T-helper 17 cell (primary cell): ENCODE measurements at places on chromosomes 13 and 19.

DNA sequence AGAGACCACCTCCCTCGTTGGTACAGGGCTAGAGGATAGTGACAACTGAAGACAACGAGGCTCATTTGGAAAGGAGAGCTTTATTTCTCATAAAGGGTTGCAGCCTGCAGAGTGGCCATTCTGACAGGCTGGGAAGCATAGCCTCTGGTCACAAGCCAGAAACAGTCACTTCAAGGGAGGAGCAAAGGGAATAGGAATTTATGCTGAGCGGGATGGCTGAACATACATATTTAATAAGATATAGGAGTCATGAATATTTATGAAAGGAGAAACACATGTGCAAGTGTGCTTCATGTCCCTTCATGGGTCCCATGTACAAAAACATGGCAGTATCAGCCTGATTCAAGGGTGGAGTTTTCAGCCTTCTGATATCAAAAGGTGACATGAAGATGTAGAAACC is 27.1 kb upstream of the URI1 start:
- no peak for DNase-seq

- no peak for DNase-seq
These were observed 81.1 kb downstream of the CHST8 start for GRCh38 chr19:33702606-33703437.

- DNase-seq = peak; percentile 22
These were observed at the start of gene RYR1 for GRCh38 chr19:38433268-38433733. TSS of gene RYR1 (plus strand) at chr19:38433691. CDS start at chr19:38433830, 139 bp downstream.

GRCh38 chr19:6414793-6415590 is 9.6 kb downstream of the KHSRP start:
- no peak for DNase-seq

GRCh38 chr19:44548736-44549135 is 19.3 kb upstream of the CEACAM20 start:
- DNase-seq = no peak

- DNase-seq = peak; percentile 23
These were observed at the start of gene PNMA8B for GRCh38 chr19:46495786-46496099. TSS of gene PNMA8B (minus strand) at chr19:46495867. CDS start at chr19:46495465, 402 bp downstream.

GRCh38 chr13:45178349-45179162 is 22.3 kb downstream of the KCTD4 start:
- DNase-seq = no peak

DNA sequence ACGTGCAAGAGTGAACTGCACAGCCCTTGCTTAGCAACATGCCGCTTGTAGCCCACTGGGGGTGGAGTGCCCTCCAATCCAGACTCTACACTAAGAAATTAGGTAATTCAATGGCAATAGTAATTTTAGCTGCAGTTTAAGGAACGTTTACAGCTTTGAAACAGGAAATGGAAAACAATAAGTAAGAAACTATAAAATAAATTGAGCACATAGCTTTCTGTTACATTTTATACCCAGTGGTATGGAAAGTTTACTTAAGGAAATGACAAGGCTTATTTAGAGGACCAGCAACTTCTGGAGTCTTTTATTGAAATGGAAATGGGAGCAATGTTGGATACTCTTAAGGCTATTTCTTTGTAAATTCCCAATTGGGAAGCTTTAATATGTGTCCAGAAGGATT is 373.2 kb downstream of the KCNRG start:
- DNase-seq = no peak

DNA sequence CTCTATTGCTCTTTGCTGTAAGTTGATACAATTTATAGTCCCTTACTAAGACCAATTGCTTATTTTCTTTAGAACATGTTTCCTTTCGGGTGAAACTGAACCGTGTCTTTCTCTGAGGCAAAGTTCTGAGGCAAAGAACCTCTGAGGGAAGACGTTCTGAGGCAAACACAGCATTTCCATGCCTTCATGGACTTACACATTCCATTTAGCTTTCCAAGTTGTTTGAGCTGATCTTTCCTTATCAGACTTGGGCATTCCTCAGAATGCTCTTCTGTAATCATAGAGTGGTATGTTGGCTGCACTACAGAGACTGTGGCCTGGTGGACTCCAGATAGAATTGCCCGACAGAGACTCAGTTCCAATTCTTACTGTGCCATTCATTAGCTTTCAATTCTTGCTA is 579.1 kb downstream of the KCTD12 start:
- no peak for DNase-seq

DNA sequence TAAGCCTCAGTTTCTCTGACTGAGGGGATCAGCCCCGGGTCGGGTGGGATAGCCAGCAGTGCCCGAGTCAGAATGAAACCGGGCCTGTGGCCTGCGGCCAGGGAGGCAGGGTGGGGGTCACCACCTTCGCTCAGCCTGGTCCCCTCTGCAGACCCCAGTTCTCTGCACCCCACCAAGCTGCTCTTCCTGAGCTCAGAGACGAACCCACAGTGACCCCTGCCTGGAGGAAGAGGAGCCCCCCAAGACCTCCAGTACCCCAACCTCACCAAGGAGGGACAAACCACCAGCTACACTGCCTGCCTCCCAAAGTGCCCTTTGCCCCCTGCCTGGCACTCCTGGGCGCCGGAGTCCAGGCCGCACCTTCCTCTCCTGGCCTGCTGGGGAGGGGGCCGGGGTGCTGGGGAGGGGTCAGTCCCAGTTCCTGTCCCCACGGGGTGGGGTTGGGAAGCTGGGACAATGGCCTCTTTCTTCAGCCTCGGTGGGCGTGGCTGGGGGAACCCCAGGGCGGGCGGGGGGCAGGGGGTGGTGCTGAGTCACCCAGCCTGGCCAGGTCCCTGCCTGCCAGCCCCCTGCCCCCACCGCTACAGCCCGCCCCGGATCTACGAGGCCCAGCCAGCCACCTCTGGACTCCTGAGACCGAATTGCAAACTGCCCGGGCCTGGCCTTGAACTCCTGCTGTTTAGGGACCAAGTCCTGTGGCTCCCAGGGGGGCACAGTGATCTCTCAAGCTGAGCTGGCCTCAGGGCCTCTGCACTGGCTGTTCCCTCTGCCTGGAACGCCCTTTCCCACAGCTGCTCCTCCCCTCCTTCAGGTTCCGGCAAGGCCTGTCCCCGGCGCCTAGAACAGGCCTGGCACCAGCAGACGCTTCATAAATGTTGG is 14.3 kb downstream of the ZBTB7A start:
- DNase-seq = no peak

DNA sequence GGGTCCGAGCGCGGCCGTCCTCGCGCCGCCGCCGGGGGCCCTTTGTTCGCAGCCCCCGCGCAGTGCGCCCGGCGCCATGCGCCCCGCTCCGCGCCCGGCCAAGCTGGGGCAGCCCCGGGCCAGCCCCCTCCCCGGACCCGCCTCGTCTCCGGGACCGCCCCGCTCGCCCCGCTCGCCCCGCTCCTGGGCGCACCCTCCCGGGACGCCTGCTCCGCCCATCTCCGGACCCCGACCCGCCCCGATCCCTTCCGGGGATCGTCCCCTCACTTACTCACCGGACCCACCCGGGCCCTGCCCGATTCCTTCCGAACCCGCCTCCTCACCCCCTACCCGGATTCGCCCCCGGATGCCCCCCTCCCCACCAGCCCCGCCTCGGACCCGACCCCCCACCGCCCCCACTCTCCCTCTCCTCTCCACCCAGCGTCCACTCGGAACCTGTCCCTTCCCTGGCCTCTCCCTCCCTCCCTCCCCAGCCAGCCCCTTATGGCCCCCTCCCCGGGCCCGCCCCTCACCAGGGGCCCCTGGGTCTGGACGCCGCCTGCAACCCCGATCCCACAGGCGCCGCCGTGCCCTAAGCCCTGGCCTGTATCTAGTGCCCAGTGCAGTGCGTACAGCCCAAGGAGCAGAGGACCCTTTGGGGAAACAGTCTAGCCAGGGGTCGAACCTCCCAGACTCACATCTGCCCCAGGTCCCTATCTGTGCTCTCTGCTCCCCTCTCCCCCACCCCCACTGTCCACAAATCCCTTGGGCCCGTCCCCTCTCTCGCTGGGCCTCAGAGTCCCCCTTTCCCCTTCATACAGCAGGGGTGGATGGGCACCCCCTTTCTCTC is at the start of gene CPAMD8:
Gene CPAMD8 (minus strand): TSS at position 105 of the 829 bp plus-strand sequence. CDS start 168 bp downstream, outside the sequence.
- DNase-seq = no peak

DNA sequence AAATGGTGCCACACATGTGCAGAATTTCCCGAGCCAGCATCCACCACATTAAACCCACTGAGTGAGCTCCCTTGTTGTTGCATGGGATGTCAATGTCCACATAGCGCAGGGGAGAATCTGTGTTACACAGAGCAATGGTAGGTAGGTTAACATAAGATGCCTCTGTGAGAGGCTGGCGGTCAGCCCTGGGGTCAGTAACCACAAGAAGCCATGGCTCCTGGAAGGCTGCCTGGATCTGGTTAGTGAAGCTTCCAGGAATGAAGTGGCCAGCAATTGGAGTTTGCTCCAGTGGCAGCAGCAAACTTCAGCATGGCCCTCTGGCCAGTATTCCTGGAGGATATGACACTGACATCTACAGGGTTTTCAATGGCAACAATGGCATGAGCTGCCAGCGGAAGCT is 37.0 kb upstream of the PCDH9 start:
- DNase-seq = no peak

DNA sequence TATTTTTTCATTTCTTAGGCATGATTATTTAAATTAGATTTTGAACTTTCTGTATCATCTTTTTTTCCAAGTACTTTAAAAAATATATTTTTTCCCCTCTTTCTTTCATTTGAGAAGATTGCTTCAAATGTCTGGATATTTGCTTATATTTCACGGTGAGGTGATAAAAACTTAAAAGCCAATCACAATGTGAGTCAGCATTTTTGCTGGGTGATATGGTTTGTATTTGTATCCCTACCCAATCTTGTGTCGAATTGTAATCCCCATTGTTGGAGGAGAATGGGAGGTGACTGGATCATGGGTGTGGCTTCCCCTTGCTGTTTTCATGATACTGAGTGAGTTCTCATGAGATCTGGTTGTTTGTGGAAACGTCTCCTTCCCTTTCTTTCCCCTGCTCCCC is 320.5 kb downstream of the OXGR1 start:
- no peak for DNase-seq

DNA sequence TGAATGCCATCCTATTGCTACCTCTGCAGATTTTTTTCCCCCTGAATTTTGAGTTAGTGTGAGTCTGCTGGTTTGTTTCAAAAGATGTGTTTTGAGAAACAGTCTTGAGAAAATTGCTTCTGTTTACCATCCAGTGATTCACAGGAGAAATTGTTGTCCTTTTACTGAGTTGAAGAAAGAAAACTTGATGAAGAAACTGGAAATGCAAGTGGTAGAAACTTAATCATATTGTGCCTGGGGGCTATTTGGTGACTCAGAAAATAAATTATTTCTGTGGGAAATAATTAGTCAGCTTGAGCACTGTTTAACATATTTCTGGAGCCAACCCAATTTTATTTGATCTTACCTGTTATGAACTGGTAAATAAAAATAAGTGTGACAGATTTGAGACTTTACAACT is 35.4 kb downstream of the PAN3 start:
- DNase-seq = no peak

- no peak for DNase-seq
These were observed 5.5 kb upstream of the PTBP1 start for GRCh38 chr19:791567-792305.

DNA sequence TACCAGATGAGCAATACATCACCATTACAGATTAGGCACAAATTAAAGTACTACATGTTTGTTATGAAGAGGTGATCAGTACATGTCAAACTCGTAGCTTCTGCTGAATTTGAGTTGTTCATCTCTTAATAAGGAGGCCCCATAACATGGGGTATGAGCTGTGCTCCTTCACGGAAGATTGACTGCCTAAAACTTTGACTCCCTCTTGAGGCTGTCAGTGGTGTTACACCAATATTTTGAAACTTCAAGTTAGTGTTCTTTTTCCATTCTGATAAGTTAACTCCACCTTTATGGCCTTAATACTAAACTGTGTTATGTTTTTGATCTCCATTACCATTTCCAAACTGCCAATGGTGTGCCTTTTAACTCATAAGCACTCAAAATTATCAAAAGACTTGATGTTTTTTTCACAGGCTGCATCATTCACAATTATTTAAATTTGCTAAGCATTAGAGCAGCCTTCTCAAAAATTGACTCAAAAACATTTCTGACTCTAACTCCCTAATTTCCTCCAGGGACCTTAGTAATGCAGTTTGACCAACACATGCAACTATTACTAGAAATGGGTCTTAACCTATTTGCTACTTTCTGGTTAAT is 1591.5 kb downstream of the PCDH9 start:
- no peak for DNase-seq

DNA sequence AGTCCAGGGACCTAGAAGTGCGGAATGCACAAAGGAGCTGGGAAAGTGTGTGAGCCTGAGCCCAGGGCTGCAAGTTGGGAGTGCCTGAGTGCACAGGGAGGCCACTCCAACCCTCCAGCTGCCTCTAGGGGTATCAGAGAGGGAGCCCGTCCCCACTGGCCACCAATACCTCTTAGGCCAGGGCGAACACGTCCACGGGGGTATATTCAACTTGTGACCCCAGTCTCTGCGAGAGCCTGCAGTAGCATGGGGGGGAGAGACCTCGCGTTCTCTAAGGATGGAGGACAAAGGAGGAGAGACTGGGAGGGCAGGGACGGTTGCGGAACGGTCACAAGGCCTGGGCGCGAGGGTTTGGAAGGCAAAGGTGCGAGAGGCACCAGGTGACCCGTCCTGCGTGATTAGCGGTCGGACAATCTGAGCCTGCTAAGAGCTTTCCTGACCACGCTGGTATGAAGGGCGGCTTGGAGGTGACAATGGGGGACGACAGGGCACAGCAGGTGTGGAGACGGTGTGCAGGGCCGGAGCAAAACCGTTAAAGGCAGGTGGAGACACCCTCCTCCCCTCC is 676 bp downstream of the CD320 start:
- no peak for DNase-seq

DNA sequence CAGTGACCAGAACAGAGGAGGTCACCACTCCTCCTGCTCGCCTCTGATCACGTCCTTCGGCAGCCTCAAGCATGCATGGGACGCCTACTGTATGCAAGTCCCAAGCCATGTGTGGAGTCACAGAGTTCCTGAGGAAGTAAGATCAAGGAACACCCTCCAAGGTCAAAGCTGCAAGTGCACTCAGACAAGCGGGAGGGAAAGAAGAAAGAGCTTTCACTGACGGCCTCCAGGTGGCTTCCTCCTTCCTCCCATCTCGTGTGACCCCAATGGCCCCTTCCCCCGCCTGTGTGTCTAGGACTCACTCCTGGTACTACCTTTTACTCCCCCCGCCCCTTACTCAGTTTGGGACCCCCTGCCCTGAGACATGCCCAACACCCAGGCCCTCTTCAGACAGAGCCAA is 6.1 kb downstream of the HAUS8 start:
- DNase-seq = no peak

DNA sequence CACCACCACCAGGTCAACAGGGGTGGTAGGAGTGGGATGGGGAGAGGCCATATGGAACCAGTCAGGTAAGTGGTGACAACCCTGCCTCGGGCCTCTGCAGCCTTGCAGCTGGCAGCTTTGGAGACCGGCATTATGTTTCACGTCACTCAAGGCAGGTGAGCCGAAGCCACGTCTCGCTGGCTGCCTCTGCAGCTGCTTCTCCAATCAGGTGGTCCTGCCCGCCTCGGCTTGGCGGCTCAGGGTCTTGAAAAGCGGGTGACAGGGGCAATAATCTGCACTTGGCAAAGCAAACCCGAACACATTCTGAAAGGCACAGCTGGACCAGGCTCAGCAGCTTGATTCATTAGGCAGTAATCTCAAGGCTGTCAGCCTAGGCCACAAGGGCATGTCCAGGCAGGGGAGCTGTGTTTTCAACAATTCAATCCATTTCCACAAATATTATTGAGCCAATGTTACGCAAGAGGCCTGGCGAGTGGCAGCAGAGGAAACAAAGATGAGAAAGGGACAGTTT is 77.4 kb upstream of the PCDH8 start:
- no peak for DNase-seq
